Frontal cortex (tissue), 4 donors: ENCODE measurements at places on chromosomes 5 and 9.

DNA sequence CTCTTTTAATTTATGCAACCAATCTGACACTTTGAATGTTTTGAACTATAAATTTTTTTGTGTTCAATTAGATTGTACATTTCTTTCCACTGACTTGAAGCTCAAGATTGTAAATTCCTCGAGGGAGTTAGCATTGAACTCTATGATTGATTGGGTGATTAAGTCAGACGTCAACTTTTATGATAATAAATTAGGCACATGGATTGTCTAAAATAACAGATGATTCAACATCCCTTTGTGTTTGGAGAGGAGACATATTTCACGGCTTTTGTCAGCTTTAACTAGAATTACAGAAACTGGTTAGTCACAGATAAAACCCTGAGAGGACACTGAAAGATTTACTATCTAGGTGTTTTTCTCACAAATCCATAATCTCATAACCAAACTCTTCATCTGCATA lies 32.7 kb upstream of the TXNDC8 start:
- no peak for DNase-seq

DNA sequence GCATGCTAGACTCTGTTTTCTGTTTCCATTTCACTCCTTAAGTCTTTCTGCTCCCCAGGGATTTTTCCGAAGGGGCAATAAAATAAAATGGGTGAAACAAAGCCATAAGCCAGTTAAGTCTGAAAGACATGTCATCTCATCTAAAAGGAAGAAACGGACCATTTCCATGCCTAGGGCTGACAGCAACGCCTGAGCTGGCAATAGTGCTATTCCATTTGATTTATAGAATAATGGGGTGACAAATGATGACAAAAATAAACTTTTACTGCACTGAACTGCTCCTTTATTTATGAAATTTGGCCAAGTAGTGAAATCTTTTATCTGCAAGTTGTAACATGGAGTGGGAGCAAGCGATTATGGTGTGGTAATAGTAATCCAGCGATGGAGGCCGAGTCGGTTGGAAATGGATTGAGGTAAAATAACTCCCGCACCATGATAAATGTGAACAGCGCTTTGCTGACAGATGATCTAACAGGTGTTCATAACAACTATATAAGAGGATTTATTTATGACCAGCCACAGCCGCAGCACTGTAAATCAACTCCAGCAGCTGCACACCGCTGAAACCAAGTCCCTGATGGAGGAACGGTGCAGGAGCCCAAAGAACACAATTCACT lies 219.8 kb upstream of the TBCA start:
- no peak for DNase-seq

DNA sequence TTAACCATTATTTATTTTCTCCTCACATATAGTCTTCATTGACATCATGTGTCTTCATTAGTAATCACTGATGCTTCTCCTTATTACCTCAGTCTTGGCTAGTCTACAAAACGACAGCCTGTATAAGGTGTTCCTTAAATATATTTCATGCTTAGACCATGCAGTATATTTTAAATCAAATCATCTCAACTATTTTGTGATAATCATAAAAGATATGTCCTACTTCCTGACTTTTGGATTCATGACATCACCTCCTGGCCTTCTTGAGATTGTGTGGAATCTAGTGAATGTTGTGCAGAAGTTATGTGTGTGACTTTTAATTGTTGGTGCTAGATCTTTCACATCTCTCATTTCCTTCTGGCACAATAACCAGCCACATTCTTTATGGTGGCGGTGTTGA lies 1339.3 kb upstream of the C9orf72 start:
- DNase-seq, result no peak

- no peak for DNase-seq
Measured at GRCh38 chr5:132753135-132753987, 6.1 kb downstream of the CCNI2 start.

DNA sequence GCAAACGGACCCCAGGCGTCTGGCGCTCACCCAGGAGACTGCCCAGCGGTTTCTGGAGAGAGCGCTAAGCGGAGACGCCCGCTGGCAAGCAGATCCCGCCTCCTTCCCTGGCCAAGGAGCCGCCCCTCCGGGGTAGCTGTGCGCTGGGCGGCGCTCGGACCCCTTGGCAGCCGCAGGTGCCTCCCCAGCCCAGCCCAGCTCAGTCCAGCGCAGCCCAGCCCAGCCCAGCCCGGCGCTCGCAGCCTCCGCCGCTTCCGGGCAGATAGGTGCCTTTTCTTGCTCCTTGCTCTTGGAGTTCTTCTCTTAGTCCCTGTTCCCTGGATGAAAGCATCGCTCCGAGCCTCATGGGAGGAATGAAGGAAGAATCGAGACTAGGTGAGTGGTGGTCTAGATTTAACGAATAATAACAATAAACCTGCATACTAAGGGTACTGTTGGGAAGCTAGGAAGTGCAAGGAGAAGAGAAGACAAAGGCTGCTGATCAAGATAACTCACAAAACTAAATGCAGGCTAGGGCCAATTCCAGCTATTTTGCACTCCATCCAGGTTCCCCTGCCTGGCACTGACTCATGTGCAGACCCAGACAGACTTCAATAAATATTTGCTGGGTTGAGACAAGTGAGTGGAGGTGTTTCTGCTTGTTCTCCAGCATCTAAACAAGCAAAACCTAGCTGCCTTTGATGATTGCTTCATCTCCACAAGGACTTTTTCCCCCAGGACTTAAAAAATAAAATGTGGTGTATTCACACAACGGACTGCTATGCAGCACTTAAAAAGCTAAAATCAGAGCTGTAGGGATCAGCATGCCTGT lies at the start of gene STK32A:
Gene STK32A, plus strand, starts transcription at position 202 of the 811 bp plus-strand sequence. CDS start 4,609 bp downstream, outside the sequence.
- DNase-seq, result peak; percentile 52
